ENCODE measurements at places on chromosomes 5 and 9.

GRCh38 chr9:134983074-134983473 lies 65.4 kb upstream of the FCN1 start:
- DNase-seq: no peak

- DNase-seq: no peak
Measured at GRCh38 chr9:137138058-137138721, 764 bp upstream of the GRIN1 start.

- DNase-seq: peak; percentile 38
Measured at GRCh38 chr5:163473635-163474243, 13.3 kb downstream of the HMMR start.

GRCh38 chr9:91483835-91484234 lies 60.2 kb upstream of the NFIL3 start:
- no peak for DNase-seq

DNA sequence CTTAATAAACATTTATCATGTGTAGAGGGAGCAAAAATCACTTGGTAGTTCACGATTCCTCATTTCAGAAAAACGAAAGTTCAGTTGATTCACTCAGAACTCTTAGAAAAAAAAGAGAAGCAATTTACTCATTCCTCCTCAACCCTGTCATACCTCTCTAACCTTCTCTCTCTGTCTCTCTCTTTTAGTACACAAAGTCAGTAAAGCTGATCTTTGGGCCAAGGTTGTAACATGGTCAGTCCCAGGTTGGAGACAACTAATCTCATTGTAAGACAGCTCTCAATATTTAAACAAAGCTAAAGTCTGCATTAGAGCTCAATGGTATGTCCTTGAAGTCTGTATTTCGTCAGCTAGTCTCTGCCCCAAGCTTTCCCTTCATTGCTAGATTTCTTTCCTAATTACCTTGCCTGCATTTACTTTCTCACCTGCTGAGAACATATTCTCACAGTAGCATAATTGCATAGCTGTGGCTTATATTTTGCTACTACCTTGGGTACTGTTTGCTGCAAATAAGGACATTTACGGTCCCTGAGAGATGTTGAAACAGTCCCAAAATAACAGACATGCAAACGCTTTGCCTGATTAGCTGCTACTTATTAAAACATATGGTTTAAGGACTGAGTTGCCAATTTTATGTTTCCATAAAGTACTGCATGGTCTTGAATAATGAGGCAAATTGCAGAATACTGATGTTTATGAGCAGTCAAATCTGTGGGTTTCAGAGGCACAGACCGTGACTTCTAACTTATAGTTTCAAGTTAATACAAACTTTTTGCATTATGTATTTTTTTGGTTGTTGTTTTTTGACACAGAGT lies 138.3 kb downstream of the GPBP1 start:
- DNase-seq: no peak

GRCh38 chr5:157541447-157542118 lies 34.0 kb downstream of the ADAM19 start:
- no peak for DNase-seq

- DNase-seq: peak; percentile 42
Measured at GRCh38 chr5:117220730-117221129, 646.1 kb upstream of the SEMA6A start.

GRCh38 chr9:114450833-114451706 lies 54.2 kb downstream of the WHRN start:
- no peak for DNase-seq

DNA sequence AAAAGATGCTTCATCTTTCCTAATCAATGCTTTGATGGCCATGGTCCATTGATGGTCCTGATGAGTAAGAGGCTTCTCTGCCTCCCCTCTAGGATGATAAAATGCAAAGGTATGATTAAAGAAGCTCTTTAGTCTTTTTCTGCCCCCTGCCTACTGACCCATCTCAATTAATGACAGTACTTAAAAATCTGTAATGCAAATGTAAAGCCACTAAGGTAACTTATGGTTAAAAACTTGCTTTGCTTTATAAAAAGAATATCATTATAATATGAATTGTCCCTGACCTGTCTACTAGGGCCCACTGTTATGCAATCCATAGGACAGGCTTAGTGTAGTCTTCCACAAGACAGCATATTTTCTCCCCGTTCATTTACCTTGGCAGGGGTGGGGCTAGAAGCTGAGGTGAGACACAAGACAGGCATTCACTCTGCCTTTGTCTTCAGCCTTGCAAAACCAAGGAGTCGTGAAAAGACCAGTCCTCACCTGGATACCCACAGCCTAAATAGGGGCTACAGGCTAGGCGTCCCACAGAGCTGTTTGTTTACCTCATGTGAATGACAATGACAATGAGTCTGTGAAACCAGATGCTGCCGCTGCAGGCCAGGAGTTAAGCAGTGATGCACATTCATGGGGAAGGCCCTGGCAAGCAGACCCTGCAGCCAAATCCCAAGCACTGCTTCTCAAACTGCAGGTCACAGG lies 60.4 kb downstream of the BNC2 start:
- DNase-seq: no peak

DNA sequence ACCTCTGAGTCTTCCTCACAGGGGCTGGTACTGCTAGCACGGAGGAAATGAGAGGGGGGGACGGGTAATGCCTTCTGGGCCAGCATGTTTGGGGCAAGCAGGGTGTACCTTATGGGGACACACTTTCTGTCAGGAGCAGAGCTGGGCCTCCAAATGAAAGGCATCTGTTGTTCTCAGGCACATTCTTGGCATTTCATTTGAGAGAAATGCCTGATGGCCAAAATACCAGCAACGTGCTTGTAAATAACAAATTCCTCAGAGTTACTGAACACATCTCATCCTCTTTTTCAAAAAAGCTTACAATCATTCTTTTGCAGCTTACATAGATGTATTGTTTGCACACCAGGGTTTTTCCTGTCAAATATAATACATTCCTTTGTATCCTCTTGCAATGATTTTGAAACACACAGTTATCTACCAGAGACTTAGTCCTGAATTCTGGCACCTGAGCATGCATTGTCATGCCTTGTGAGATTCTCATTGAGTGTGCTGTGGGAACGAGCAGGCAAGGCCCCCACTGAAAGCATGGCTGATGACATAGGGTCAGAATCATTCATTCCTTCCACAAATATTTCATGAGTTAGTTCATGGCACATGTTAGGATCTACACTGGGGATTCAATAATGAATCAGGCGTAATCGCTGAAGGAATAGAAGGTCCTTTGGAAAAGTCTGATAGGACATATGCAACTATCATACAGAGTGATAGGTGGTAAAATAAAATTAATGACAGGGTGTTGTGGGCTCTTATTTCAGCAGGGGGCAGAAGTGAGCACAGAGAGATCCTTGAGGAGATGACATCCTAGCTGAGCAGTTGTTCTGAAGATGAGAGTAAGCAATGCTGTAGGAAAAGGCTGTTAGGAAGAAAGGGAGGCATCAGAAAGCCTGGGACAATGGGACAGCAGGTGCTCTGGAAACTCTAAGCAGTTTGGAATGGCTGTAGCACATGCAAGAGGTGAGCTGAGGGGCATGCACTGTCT lies 260.9 kb upstream of the TUT7 start:
- DNase-seq: peak; percentile 40

GRCh38 chr5:143245929-143246561 lies 157.4 kb downstream of the NR3C1 start:
- DNase-seq: peak; percentile 93

DNA sequence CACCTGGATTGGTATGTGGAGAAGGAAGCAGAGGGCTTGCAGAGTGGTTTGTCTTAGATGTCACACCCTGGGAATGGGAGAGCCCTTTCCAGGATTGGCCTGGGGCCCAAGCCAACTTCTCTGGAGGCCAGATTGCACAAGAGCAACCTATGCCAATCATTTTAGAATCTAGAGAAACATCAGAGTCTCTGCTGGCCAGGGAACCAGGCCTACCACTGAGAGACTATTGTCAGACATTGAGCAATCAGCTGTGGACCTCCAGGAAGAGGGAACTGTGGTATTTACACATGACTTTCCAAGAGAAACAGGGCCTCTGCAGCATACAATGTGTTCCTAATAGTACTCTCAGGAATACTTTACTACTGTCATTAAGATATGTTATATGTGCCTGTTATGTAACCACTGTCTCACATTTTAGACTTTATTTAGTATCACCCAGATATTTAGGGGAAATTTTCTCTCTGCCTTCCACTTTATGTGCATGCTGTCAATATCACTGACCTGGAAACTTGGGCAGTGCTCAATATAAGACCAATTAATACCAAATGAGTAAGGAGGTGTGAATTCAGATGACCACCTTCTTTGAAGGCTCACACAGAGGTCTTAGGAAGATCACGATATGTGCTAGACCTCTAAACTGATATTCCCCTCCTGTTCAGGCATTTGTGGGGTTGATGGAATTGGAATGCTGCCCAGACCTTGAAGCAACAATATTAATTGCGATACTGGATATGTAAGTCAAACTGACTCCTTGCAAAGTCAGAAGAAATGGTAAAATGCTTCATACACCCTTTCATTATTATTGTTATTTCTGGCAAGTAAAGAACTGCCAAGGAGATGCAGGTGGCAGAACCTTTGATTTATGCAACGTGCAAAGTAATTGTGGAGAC lies 20.5 kb upstream of the CCL28 start:
- DNase-seq: peak; percentile 99

- no peak for DNase-seq
Measured at GRCh38 chr9:123615381-123615780, 259.4 kb downstream of the CRB2 start.

- no peak for DNase-seq
Measured at GRCh38 chr5:154367101-154367500, 78.7 kb upstream of the SAP30L start.

DNA sequence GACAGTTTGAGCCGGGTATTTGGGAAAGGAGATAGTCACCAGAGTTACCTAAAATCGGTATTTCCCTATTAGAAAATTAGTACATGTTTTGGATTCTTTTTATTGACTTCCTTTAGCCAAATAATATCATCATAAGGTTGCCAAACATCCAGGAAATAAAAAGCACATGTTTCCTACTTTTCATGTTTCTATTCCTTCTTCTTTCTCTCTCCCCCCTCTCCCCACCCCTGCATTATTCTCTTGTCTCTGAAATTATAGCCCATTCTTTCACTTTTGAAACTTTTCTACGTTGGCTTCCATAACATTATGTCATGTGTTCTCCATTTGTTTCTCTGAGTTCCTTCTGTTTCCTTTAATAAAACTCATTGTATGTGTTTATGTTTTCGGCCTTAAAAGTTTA lies 161.9 kb downstream of the ALDH1A1 start:
- DNase-seq: no peak

GRCh38 chr9:7088611-7089010 lies 330.8 kb downstream of the KDM4C start:
- no peak for DNase-seq

GRCh38 chr9:2616692-2617377 lies 4.8 kb upstream of the VLDLR start:
- no peak for DNase-seq

DNA sequence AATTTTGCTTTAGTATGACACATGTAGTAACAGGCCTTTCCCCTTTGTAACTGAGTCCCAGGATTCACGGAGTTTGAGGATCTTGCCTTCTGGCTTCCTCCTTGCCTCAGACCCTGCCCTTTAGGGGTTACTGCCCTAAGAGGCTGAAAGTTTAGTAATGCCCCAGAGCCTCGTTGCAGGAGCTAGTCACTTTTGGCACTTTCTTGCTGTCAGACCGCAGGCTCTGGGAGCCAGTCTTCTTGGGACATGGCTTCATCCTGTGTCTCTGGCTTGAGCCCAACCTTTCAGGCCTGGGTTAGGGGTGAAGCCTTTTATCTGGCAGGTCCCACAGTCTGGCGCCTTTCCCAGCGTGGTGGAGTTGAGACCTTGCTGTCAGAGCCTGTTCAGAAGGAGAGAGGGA lies 185.6 kb upstream of the DMRT1 start:
- DNase-seq: no peak

GRCh38 chr5:65902104-65902503 lies 24.3 kb upstream of the ERBIN start:
- no peak for DNase-seq

- no peak for DNase-seq
Measured at GRCh38 chr5:170161069-170161468, 55.4 kb downstream of the FOXI1 start.

DNA sequence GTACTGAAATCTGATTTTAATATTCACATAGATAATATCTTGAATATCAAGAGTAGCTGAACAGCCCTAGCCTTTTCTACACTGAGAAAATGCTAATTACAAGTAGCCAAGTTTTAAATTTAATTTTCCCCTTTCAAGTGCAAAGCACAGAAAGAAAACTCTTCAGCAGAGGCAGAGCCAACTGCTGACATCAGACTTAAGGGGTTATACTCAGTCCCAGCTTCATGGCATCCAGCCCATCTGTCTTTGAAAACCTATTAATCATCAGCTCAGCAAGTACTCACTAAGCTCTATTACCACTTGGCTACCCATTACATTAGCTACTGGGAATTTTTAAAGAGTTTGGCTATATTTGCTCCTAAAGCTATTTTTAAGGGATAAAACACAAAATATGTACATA lies 220.5 kb downstream of the SLC12A2 start:
- peak; percentile 83 for DNase-seq

- DNase-seq: no peak
Measured at GRCh38 chr5:56684159-56684558, 131.2 kb upstream of the MAP3K1 start.

DNA sequence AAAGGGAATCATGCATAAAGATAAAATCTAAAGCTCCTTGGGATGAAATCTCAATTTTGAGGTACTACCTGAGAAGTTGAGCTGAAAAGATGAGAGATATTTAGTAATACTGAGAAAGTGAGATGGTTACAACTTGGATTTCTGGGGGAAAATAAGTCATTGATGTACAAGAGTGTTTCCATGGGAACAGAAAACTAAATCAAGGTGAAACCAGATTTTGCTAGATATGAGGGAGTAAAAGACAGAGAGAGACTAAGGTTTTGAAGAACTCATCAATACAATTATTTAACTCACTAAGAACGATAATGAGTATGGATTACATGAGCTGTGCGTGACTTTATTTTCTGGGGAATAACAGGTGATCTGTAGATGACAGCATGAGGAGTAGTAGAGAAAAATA lies 10.2 kb upstream of the ST8SIA4 start:
- no peak for DNase-seq

- peak; percentile 22 for DNase-seq
Measured at GRCh38 chr9:108386859-108387384, 468.9 kb downstream of the ACTL7B start.

DNA sequence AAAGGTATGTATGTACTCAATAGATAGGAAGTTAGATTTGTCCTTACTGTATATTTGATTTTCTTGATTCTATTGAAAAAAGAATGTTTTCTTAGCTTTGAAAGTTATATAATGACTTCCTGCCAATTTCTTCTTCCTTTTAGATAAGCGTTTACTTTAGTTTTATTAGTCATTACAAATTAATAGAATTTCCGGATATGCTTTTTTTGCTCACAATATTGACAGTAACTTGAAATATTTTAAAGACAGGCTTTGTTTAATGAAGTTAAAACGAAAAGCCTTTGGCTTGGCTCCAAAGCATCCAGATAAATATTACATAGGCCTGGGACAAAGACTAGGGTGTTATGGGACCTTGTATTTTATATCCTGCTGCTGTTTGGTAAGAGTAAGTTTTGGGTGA lies 49.5 kb downstream of the CWC27 start:
- no peak for DNase-seq

DNA sequence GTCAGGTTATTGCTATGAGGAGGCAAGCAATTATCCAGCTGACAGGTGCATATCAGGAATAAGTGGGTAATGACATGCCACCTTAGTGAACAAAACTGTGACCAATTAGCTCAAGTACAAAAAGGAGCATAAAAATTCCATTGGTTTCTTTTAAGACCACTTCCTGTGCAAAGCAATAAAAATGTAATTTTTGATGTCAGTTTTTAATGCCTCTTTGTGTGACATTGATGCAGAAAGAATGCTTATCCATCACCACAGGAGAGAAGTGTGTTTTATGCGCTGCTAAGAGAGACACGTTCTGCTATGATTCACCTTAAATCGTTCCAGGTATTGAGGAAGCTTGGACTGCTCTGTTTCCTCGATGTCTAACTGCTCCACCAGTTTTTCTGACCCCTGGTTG lies 96.7 kb downstream of the MRPS27 start:
- no peak for DNase-seq

Measured in kidney tubule cell (primary cell).